ENCODE measurements at places on chromosomes 2 and 18. TPM values are rescaled to one million over a fixed set of nuclear protein-coding genes. Genes with fewer than 3 reads are reported as not detected.

DNA sequence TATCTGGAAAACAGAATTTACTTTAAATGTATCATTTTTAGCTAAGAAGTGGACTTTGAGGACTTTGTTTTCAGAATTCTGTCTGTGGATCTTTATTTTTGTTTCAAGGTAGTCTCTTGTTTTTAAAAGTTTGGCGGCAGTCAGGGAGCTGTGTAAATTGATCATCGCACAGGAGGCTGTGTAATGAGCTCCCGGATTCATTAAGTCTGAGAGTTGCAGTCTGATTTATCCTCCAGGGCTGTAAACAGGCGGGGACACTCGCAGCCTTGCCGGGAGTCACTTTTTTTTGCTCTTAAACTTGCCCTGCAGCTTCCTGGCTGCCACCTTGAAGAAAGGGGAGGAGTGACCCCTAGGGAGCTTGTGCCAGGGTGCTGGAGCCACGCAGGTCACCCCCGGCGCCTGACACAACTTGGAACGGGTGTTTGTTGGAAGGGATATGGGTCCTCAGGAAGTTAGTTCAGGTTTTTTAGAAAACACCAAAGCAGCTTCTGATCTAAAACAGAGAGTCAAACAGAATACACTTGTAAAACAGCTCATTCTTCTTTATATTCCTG is 76.2 kb downstream of the DCDC2C start:
- DNase-seq = no peak

GRCh38 chr2:109166811-109167210 is 37.8 kb downstream of the SH3RF3 start:
- no peak for DNase-seq

DNA sequence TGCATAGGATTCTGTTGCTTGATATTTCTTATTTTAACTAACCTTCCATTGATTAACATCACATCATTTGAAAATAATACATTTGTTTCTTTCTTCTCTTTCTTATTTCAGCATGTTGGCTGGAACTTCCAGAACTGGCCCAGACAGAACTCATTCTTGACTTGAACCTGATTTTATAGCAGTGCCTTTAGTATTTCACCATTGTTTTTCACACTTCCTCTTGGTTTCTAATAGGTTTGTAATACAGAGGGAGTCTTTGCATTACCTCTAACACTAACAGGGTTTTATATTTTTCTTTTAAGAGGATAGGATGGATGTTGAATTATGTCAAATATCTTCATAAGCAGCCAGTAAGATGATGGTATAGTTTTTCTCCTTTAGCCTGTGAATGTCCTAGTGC is 39.2 kb downstream of the SEMA4F start:
- no peak for DNase-seq

- no peak for DNase-seq
Measured at GRCh38 chr18:40035966-40036365, 1919.1 kb upstream of the PIK3C3 start.

DNA sequence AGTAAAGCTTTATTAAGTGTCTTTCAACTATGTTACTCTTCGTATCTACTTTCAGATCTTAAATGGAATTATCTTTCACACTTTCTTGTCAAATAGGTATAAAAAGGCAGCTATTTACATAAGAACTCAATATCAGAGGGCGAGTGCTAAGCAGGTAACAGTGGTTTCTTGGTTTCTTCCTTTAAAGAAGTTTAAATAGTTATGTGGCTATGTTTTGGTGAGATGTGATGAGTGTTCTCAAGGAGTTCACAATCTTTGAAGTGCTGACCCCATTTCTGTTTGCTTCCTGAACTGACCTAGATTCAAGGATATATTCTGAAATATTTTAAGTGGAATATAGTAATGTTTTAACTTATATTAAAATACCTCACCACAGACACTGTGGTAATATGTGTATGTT is 161.9 kb downstream of the DPP4 start:
- DNase-seq = no peak

- DNase-seq = no peak
Measured at GRCh38 chr18:56283316-56283715, 355.1 kb downstream of the TXNL1 start.

GRCh38 chr2:190858817-190859216 is 21.8 kb upstream of the GLS start:
- no peak for DNase-seq

The R3HDM1 gene
- 23.4 TPM for total RNA-seq

The ITGAV gene
- total RNA-seq = 137 TPM

The VAMP5 gene
- 70.3 TPM for total RNA-seq

The RIT2 gene
- not detected for total RNA-seq

The IL1F10 gene
- not detected for total RNA-seq

The CCDC121 gene
- 2.2 TPM for total RNA-seq

The UNC80 gene
- not detected for total RNA-seq

The GTF2A1L gene
- not detected for total RNA-seq
